ENCODE measurements at places on chromosomes 13 and 19.
A peak's percentile ranks its signal among the peaks of the same experiment; 100 is the strongest.

GRCh38 chr19:6127716-6128335, 7.6 kb upstream of the ACSBG2 start:
- no peak for DNase-seq

- DNase-seq, result peak; percentile 83
Observed at GRCh38 chr13:60261432-60262351, 98.0 kb upstream of the DIAPH3 start.

GRCh38 chr13:30755678-30756077, 20.3 kb downstream of the ALOX5AP start:
- no peak for DNase-seq

DNA sequence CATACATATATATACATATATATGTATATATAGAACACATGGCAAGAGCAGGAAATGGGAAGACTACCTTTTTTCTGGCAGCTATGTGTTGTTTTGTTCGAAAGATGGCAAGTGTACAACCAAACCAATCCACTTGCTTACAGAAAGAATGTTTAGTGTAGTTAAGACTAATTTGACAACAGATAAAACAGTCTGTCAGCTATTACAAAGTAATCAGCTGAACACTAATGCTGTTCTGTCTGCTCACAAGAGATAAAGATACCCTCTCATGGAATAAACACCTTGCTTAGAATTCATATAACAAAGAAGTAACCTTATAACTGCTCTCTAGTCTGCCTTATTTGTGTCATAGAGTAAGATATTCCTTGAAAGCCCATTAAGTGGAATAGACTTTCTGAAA, 858 bp upstream of the KCNRG start:
- no peak for DNase-seq

- DNase-seq, result no peak
Observed at GRCh38 chr13:48602296-48603016, 51.3 kb upstream of the CYSLTR2 start.

- no peak for DNase-seq
Observed at GRCh38 chr13:77434289-77434688, 101.2 kb upstream of the SCEL start.

- DNase-seq, result no peak
Observed at GRCh38 chr19:17025991-17026658, 485 bp downstream of the CPAMD8 start.

DNA sequence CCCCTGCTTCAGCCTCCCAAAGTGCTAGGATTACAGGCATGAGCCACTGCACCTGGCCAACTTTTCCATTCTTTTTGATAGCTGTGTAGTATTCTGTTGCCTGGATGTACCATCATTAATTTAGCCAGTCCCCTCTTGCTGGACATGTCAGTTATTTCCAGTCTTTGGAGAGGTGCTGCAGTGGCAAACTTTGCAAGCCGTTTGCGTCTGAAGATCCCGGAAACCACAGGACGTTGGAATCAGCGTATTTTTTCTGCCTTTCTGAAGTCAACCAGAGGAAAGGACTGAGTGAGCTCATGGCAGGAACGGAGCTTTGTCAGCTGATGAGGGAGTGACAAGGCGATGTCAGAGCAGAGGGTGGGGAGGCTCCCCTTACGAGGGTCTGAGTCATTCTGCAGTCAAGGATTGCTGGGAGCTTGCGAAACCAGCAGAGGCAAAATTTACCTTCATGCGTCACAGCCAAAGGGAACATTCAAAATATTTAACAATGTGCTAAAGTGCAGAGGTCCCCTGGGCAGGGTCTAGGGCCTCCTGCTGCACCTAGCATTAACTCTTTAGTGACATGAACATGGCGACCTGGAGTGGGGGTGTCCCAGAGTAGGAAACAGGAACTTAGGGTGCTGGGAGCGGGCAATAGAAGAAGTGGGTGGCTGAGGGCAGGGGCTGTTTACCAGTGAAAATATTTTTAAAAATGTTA, 5.6 kb downstream of the C5AR1 start:
- no peak for DNase-seq

GRCh38 chr19:45059258-45059965, 16.9 kb downstream of the ZNF296 start:
- DNase-seq, result no peak

GRCh38 chr13:86003029-86003428, 203.8 kb upstream of the SLITRK6 start:
- DNase-seq, result peak; percentile 81

- DNase-seq, result peak; percentile 91
Observed at GRCh38 chr13:62875118-62875640, 1459.5 kb upstream of the PCDH20 start.

- peak; percentile 10 for DNase-seq
Observed at GRCh38 chr19:50705422-50706019, 14.1 kb downstream of the SHANK1 start.

- no peak for DNase-seq
Observed at GRCh38 chr19:38891771-38892170, 7.6 kb downstream of the SIRT2 start.

DNA sequence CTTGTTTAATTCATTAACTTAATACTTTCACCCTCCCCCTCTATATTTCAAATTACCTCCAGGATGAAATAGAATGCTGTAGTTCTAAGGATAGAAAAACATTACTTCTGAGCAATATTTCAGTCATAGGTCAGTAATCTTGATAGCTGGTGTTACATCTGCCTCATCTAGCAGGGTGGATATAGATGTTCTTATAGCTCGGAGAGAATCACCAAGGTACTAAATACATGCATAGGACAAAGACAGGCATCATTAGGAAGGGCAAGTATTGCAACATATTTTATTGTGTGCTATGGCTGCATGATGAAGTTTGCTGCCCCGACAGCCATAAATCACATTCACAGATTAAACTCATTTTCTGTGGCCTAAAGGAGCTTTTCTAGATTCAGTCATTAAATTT, 601.0 kb downstream of the FGF9 start:
- no peak for DNase-seq

DNA sequence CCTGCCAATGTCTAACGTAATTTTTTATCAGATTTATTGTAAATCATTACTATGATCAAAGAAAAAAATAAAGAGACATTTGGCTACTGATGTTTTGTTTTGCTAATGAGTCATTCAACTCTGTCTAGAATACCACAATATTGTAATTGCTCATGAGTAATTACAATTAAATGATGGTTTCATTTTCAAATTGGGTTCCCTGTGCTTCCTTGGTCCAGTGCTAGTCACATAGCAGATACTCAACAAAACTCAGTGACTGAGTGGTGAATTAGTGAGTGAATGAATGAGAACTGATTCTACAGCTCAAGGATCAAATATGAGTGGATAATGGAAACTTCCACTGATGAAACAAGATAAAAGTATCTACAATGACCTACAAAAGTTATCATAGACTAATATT, 304.7 kb downstream of the POU4F1 start:
- DNase-seq, result no peak

GRCh38 chr19:48147597-48148175, 22.5 kb downstream of the LIG1 start:
- no peak for DNase-seq

- DNase-seq, result no peak
Observed at GRCh38 chr19:47652285-47652684, 43.4 kb downstream of the BICRA start.

- no peak for DNase-seq
Observed at GRCh38 chr19:335072-335471, 9.5 kb downstream of the MIER2 start.

DNA sequence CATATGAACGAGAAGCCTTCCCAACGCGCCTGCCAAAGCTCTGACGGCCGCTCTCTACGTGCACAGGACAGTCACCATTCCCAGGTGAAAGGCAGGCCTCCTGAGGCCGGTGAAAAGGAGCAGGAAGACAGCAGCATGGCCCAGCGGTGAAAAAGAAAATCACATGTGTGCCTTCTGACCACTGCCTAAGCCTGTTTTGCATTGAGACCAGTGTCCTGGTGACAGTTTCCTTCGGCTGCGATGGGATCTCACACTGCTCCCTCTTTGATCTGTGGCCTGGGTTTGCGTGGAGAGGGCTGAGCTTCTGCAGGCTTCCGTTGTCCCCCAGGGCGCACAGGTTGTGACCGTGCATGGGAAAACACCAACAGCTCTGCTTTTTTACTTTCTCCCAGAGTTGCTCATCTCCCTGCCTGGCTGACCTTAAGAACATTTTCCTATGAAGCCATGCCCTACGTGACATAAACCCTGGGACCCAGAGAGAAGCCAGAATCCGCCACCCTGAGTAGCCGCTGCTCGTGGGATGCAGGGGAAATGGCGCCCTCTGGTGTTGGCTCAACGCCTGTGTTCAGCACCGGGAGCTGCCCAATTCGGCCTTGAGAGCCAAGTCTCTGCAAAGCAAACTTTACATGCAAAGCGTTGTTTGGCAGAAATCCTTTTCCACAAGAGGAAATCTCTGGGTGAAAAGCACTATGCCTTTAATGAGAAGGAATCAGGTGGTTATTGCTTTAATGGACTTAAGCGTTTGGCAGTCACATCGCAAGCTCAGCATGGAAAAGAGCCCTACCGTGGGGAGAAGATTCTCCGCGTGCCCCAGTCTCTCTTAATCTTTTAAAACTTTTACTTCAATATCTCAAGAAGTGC, 112.2 kb upstream of the GPR12 start:
- DNase-seq, result peak; percentile 81

DNA sequence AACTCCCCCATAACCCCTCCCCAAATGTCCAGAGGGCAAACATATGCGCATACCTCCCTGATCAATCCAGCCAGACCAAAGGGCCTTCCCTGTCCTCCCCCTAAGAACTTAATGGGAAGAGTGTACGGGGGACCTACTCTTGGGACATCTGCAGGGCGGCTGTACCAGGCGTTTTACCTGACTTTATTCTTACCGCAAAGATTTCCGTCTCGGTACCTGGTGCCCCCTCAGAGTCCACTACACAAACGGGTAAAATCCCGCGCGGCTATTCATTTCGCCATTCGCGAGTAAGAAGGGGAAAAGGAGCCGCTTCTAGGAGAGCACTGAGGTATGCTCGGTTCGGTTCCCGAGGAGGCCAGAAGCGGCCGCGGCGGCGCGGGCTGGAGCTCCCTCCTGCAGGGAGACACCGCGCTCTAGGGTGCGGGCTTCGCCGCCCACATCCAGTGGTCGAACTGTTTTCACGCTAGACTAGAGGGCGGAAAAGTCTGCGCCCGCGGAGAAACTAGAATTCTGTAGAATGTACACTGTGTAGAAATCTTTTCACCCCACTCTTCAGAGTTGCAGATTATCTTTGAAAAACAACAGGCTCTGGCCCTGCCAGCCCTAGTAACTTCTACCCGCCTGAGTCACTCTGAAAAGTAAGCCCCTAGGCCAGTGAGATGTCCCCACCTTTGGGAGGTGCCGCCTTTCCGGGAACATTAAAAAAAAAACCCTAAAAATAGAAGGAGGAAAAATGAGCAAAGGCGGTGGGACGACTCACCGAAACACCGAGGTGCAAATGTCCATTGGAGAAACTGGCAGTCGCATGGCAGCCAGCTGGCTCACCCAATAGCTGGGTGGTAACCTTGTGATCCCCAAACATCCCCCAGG, 3.8 kb upstream of the TSHZ3 start:
- DNase-seq, result no peak

GRCh38 chr13:71591374-71591773, 275.6 kb downstream of the DACH1 start:
- no peak for DNase-seq

DNA sequence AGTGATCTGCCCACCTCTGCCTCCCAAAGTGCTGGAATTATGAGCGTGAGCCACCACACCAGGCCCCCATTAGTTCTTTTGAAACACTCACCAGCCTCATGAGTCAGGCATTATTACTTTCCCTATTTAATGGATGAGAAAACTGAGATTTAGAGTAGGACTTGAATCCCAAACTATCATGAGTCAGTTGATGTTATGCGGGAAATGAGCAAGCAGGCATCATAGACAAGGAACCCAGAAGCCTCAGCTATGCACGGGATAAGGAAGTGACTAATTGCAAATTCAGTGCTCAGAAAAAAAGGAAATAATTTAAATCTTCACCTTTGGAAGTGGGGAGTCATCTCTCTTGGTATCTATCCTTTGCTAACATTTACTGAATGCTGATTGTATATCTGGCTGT, 217.5 kb downstream of the ABCC4 start:
- no peak for DNase-seq

DNA sequence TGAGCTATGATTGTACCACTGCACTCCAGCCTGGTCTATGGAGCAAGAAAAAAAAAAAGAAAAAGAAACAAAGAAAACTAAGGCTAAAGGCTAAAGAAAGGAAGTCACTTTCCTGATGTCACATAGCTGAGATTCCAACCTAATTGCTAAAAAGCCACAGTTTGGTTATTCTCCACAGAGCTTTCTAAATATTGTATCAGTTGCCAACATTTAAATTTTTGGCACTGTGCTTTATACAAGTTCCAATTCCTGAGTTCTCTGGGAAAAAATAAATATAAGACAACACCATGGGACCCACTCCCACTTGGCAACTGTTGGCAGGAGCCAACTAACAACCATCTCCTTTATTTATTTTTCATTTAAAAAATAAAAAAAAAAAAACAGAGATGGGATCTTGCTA, 11.2 kb upstream of the LYPD3 start:
- no peak for DNase-seq

- DNase-seq, result no peak
Observed at GRCh38 chr19:31127134-31127967, 221.9 kb downstream of the TSHZ3 start.

DNA sequence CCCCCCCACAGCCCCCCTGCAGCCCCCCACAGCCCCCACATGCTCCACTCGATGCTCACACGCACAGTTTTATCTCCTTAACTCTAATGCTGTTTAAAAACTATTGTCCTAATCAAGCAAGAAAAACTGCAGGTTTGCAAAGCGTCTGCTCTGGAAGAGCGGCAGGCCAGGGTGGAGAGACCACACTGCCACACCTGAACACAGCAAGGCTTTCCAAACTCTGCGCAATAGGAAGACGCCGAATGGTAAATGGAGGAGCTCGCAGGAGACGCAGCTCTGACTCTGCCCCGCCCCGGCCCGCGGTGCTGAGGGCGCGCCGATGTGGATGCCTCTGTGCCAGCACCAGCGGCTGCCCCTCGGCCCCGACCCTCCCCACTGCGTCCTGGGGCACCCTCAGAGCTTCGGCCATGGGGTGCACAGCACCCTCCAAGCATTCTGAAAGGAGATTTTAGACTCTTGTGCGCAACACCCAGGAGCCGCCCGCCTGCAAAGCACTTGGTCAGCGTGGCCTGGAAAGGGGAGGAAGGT, 32.4 kb downstream of the RASA3 start:
- no peak for DNase-seq

- DNase-seq, result no peak
Observed at GRCh38 chr13:70311191-70311590, 202.9 kb upstream of the KLHL1 start.

Data from NCI-H1092 treated with DMSO at 0.1 percent for 48 hours (cell line).